ENCODE measurements at places on chromosomes 3 and 15. TPM values are rescaled to one million over a fixed set of nuclear protein-coding genes. Genes with fewer than 3 reads are reported as not detected.

PPARG gene
- 47.9 TPM for total RNA-seq

STT3B gene
- total RNA-seq = 149 TPM

P2RY13 gene
- total RNA-seq = not detected

CEP19 gene
- 10.6 TPM for total RNA-seq

CPNE9 gene
- total RNA-seq = not detected

TMEM207 gene
- total RNA-seq = not detected
